ENCODE measurements at places on chromosomes 16 and 17.

- DNase-seq = no peak
Measured at GRCh38 chr17:27810902-27811557, 10.7 kb upstream of the NOS2 start.

DNA sequence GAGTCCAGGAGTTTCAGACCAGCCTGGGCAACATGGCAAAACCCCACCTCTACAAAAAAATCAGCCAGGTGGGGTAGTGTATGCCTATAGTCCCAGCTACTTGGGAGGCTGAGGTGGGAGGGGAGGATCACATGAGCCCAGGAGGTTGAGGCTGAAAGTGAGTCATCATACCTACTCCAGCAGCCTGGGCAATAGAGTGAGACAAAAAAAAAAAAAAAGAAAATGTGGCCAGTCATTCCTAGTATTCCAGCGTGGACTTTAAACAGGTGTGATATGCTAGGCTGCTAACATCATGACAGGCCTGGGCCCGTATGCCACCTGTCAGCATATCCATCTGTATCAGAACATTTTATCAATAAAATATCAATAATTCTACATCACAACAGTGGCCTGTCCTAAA, 143.3 kb downstream of the AATF start:
- no peak for DNase-seq

- peak; percentile 79 for DNase-seq
Measured at GRCh38 chr16:30984669-30985400, at the start of gene HSD3B7. HSD3B7 (plus strand) TSS chr16:30985207; CDS start chr16:30985659, 452 bp downstream.

- DNase-seq = no peak
Measured at GRCh38 chr17:40818343-40818732, 4.1 kb downstream of the KRT10 start.
